Stimulated activated CD8-positive, alpha-beta memory T cell treated with anti-CD3 and anti-CD28 coated beads, Interleukin-4, amount 100 ng/mL, for 24 hours (primary cell): ENCODE measurements at places on chromosomes 6 and 20.

GRCh38 chr20:37518606-37519507 is 2.2 kb upstream of the NNAT start:
- DNase-seq: no peak

- no peak for DNase-seq
Measured at GRCh38 chr6:87540539-87540938, 49.2 kb downstream of the RARS2 start.

GRCh38 chr20:1283522-1284510 is 17.7 kb downstream of the SNPH start:
- no peak for DNase-seq

DNA sequence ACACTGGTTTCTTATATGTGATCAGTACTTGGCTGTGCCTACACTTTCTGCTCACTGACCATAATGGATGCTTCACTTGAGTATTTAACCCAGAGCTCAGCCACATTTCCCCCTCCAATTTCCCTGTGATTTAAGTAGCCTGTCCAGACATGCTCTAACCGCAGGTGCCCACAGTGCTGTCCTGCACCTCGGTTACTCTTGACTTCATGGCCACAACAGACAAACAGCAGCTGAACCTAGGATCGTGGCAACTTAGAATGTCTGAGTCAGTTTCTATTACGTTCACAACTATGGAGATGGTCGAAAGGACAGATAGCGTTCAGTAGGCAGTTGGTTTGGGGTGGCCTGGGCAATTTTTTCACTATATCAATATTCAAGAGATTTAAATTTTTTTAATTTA is 306.9 kb upstream of the SGK1 start:
- DNase-seq: no peak

DNA sequence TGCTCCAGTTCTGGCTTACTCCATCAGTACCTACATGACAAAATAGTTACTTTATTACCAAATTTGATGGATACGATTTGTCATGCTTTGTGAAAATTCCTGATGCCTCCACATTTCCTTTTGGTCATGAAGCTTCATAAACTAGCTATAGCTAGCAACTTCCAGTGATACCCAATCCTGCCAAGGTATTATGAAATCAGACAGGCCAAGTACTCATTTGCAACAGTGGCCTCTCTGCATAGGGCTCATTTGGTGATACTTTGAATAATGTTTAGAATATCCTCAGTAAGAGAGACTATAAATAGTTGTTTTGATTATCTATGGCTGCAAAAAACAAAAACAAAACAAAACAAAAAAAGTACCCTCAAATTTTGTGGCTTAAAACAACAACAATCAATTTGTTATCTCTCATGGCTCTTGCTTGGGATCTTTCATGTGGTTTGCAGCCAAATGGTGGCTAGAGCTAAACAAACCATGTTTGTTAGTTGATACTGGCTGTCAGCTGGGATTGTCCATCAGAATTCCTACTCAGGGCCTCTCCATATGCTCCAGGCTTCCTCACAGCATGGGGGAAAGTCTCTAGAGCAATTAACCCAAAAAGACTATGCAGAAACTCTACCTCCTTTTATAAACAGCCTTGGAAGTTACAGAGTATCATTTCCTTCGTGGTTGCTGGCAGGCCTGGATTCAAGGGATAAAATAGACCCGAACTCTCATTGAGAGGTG is 10.1 kb upstream of the PRL start:
- DNase-seq: no peak

DNA sequence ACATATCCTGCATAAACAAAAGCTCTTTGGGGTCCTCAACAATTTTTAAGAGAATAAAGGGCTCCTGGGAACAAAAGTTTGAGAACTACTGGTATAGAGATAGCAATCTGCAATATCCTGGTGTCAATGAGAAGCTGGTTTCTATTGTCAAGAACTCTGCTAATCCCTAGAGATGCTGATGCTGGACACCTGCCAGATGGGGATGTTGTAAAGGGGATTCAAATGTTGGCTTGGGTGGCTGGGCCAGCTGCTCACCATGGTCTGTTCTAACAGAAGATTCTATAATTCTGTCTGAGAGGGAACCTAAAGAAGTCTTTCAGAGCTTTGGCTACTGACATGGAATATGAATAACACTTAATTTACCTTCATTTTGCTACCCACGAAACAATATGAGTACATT is 137.8 kb downstream of the BTBD9 start:
- no peak for DNase-seq
